ENCODE measurements at places on chromosomes 11 and 22.

GRCh38 chr11:121105063-121105480, 4.0 kb downstream of the TECTA start:
- DNase-seq, result no peak

DNA sequence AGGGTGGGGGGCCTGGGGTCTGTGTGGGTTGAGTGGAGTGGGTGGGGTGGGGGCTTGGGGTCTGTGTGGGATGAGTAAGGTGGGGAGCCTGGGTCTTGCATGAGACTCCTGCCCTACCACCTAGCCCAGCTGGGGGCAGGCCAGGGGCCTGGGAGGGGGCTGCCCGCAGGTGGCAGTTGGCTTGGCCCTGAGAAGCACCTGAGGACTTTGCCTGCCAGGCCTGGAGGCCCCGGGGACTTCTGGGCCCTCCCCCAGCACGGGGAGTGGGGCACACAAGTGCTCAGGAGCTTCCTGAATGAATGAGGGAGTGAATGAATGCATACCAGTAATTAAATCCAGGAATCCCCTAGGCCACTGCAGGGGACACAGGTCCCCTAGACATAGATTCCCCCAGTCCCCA, 6.6 kb downstream of the PHLDA2 start:
- DNase-seq, result no peak

GRCh38 chr11:3077846-3078440, 20.7 kb upstream of the CARS1 start:
- no peak for DNase-seq

DNA sequence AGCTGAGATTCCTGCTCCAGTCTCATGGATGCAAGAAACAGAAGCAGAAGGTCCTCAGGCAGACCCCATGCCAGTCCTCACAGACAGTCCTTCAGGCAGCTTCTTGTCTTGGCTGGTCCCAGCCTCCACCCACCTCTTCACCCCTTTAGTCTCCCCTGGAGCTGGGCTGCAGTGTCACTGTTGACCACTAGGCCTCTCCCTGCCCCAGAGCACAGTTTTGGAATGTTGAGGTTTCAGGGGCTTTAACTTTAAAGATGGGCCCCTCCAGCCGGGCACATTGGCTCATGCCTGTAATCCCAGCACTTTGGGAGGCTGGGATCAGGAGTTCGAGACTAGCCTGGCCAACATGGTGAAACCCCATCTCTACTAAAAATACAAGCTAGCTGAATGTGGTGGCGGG, 39.5 kb upstream of the GCAT start:
- DNase-seq, result no peak

GRCh38 chr11:88179971-88180629, 4.9 kb upstream of the RAB38 start:
- DNase-seq, result no peak

DNA sequence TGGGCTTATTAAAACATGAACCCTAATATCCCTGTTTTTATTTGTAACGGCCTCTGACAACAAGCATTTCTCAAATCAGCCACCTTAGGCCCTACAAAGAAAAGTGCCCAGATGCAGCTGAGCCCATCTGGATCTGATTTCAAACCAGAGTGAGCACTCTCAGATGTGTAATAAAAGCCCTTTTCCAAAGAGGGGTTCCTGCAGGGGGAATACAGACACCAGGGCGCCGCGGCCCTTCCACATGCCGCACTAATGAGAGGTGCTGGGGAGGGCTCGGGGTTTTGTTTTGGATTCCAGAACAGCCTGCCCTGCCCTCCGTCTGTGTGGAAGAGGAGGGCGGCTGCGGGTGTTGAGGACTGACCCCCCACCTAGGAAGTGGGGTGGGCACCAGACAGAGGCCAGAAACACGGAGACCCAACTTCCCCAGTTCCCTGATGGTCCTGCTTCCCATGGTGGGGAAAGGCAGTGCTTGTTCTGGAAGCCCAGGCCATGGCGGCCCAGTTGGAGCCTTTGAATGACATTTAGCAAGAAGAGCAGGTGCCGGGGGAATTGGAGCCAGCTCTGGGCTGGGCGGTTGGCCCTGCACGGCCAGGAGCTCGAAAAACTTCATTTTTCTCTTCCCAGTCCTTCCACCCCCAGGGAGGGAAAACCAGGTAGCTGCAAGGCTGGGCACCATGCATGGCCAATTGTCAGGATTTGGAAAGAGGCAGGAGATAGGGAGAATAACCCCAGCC, 63.7 kb downstream of the MACROD1 start:
- no peak for DNase-seq

DNA sequence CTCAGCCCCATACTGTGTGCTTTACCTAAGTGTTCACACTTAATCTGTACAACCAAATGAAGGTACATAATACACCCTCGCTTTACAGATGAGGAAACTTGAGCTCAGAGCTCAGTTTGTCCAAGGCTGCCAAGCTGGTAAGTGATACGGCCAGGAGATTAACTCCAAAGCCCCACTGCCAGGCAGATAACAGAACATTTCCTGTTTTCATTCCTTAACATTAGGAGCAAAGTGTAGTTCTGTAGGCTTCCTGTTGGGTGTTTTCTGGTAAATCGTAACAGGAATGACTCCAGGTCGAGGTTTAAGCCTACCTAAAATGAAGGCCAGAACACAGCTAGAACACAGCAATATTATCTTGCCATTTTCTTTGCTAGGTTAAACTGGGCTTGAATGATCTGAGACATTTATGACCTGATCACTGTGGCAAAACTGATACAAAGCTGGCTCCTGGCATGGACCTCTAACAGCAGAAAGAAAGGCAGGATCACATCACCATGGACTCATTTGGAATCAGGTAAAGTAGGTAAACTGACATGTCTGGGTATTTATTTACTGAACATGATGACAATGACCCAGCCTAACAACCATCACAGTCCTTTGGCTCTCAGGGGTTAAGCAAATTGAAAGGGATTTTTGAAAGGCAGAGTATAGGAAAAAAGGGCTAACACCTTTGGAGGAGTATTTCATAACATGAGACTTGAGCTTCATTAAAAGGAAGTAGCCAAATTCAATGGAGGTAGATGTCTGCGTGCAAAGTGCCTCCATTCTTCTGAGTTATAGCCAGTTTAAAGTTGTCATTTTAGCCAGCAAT, 3.9 kb upstream of the NUP50 start:
- no peak for DNase-seq

DNA sequence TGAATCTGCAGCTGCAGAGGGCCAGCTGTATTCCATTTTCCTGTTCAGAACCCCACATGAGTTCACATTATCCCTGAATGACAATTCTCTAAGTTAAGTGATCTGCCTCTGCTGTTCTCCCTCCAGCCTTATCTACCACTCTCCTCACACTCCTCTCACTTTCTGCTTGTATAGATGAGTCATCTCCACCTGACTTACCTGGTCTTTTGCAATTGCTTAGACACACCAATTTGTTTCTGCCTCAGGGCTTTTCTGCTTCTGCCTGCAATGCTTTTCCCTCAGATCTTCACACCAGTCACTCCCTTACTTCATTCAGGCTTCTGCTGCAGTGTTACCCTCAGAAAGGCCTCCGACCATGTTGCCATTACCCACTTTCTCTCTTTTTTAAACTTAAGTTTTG, 118.1 kb downstream of the ATM start:
- DNase-seq, result no peak

GRCh38 chr11:9362393-9362863, 22.0 kb upstream of the IPO7 start:
- no peak for DNase-seq

DNA sequence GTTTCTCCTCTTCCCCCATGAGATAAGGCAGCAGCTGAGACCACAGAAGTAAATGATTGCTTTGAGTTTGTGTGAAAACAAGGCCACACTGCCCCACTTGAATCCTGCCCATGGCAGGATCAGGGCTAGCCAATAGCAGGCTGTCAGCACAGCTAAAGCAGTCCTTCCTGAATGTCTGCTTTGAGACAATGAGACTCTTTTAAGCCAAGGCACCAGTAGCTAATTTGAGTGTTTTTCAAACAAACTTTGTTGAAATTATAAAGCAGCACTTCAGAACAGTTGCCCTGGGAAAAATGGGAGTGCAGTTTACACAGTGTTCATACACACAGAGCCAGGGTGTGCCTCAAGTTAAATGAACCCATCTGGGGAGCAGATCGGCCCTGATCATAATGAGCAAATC, 103.5 kb upstream of the OR5AK2 start:
- no peak for DNase-seq

Data from stimulated activated CD8-positive, alpha-beta memory T cell treated with anti-CD3 and anti-CD28 coated beads, Interleukin-2, amount 100 ng/mL, for 1 hour (primary cell).